NCI-H1092 (cell line): ENCODE measurements at places on chromosomes 7 and 10.

- no peak for DNase-seq
Measured at GRCh38 chr10:101972761-101973160, 83.2 kb downstream of the ARMH3 start.

- peak; percentile 20 for DNase-seq
Measured at GRCh38 chr10:35640474-35640873, 1.6 kb downstream of the FZD8 start.

GRCh38 chr10:118251791-118252190, 90.3 kb downstream of the FAM204A start:
- no peak for DNase-seq

GRCh38 chr10:49106451-49106850, 8.9 kb downstream of the VSTM4 start:
- DNase-seq, result no peak

- DNase-seq, result no peak
Measured at GRCh38 chr7:18076461-18076860, 48.8 kb upstream of the PRPS1L1 start.

DNA sequence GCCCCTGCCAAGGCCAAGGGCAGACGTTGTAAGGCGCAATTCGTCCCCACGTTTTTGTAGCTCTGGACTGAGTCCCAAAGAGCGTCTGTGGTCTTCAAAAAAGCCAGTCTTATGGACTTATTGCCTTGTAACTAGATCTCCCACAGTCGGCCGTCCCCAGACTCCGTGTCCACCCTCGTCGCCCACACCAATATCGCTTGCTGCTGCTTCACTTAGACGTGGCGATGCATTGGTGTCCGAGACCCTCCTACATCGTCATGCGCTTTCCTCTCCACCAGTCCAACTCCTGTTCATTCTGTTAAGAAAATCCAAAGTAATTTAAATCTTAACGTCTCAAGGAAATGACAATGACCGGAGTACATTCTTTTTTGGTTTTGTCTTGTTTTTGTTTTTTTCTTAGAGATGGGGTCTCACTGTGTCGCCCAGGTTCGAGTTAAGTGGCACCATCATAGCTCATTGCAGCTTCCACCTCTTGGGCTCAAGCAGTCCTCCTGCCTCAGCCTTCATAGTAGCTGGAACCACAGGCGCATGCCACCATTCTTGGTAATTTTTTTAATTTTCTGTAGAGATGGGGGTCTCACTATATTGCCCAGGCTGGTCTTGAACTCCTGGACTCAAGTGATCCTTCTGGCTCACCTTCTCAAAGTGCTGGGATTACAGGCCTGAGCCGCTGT, 851 bp downstream of the KIFBP start:
- DNase-seq, result no peak

DNA sequence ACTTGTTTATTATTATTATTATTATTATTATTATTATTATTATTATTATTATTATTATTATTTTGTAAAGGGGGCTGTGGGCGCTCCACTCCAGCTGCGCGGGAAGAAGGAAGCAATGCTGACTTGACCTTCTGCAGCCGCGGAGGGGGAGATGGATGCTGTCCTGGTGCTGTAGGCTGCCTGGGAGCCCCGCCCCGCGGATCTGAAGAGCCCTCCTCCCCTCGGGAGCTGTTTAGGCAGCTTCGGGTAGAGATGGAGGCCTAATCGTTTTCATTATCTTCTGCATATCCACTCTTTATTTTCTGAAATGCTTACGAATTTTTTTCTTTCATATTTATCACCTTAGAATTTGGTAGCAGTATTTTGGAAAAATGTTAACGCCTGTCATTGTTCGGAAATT, 101.2 kb upstream of the KLF6 start:
- no peak for DNase-seq

DNA sequence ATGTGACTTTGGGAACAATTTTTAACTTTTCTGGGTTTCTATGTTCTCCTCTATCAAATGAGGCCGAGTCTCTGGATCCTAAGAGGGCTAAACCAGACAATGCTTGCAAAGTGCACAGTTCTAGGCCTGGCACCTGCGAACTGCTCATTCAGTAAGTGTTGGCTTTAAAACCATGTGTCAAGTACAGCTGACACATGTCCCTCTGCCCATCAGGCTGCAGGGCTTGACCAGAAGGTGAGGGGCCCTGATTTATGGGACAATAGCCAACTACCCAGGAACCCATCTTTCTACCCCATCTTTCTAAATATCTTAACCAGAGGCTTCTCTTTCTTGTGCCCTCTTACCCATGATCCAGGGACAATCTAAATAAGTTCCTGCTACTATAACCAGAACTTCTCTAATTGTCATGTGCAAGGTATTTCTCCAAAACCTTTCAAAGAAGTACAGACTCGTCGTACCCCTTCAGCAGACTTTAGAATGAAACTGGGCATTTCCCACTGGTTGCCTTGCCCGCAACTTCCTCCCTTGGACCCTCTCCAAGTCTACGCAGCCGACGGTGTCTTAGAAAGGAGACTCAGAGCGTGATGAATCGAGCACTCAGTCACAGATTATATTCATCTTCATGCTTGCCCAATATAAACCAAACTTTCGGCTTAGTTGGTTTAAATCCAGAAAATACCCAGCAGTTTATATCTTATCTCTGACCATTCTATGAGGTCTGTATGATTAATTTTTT, 69.8 kb upstream of the STEAP1B start:
- DNase-seq, result no peak

DNA sequence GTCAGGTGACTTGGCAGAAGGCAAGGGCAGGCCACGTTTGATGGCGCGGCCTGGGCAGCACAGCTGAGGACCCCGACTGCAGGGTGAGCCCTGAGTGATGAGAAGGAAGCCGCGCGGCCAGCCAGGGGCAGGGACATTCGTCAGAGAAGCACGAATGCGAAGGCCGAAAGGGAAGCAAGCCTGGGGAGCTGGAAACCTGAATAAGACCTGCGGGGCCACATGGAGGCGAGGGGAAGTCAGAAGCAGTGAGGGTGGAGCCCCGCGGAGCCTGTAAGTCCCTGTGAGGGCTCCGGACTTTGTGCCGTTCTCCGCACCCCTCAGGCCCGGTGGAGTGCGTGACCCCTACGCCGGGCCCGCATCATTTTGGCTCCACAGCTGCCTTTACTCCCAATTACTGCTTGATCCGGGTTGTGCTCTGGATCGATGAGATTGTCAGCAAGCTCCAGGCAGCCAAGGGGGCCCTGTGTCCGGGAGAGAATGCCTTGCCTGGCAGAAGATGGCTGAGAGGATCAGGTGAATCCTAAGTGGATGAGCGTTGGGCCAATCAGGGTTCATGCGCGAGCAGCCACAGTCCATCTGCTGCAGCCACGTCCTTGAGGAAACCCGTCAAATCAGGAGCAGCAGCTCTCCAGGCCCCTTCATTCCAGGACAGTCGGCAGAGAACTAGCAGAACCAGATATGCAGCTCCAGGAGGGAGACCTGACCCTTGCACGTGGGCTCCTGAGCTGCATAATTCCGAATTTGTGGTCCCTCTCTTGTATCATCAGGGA, 293.3 kb upstream of the SHH start:
- no peak for DNase-seq

DNA sequence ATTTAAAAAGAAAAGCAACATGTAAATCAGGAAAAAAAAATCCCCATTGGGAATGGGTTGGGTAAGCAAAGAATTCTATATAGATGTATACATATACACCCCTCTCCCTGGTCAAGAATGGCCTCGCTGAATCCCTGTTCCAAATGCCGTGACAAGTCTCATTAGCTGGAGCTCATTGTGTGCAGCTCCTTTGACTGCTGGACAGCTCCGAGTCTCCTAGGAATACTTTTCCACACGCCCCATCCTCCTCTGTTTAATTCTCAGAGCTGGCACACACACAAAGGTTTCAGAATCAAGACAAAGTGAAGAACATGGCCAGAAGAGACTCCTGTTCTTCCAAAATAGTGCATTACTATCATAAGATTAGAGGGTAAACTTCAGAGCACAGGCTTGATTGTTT, 130.9 kb upstream of the MKLN1 start:
- no peak for DNase-seq

DNA sequence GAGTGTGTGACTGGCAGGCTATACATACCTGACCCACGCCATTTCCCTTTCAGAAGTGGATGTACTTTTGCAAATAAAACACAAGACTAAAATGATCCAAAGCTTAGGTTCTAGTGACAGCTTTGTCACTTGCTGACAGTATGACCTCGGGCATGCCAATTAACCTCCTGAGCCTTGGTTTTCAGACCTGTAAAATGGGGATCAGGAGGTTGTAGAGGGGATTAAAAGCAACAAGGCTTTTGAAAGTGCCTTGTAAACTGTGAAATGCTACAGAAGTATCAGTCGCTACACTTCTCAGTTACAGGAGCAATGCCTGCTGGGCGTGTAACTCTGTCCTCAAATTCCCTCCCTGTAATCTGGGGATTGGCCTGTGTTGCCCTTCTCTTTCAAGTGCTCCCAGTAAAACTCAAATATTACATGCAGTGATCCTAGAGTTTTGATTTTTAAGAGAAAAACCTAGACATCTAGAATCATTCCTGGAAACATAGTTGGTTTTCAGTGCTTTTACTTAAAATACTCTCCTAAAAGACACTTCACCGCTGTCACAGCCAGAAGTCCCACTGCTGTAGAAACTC, 8.8 kb upstream of the GRB10 start:
- no peak for DNase-seq

GRCh38 chr7:129147731-129148130, 3.2 kb downstream of the TSPAN33 start:
- no peak for DNase-seq

DNA sequence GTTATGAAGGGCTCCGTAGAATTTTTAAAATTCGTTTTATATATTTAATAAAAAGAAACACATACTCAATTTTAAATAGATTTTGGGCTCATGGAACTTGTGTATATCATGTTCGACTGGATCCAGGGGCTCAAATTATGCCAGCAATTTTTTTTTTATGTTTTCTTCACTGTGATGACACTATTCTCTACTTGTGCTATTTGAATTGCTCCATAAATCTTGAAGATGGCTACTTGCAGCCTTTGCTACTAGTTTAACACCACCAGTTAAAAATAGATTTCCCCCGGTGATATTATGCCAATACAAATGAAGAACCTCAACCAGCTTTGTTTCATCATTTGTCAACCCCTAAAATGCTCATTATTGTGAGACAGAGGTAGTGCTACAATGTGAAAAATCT, 933.2 kb downstream of the IPMK start:
- no peak for DNase-seq

- DNase-seq, result no peak
Measured at GRCh38 chr7:1986366-1987083, 246.2 kb downstream of the MAD1L1 start.

DNA sequence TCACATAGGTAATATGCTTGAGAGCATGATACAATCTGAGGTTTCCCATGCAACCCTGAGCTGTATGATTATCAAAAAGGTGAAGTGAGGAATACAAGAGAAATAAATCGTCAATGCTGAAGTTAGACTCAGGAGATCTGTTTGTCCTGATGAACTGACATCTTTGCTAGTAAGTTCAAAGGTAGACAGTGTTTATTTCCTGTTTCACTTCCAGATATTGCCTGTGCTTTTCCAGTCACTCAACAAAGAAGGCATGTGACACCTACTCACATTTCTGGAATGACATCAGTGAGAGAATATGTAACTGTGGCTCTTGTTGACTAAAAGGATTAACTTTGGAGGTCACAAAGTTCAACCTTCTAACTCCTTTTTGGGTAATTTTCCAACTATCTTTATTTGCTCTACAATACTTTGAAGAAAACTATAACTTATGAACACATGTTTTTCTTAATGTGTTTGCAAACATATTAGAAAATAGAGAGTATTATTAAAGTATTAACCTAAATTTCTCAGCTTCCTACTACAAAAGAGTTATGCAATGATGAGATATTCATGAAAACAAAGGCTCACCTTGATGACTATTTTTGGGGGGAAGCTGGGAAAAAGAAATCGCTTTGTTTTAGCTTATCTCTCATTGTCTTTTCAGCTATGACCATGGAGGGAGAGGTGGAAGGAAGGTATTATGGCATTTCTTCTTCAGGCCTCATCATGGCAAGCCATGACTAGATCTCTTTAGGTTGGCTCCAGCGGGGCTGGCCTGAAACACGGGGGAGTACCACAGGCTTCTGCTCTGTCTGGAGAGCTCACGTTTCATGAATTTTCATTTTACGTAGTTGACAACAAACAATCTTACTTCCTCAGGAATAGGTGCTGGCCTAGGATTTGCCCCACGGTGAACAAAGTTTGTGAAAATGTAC, 214.7 kb upstream of the SLC26A5 start:
- no peak for DNase-seq

- no peak for DNase-seq
Measured at GRCh38 chr7:27375958-27376357, 133.4 kb downstream of the EVX1 start.

- no peak for DNase-seq
Measured at GRCh38 chr10:3902054-3902808, 117.2 kb upstream of the KLF6 start.

DNA sequence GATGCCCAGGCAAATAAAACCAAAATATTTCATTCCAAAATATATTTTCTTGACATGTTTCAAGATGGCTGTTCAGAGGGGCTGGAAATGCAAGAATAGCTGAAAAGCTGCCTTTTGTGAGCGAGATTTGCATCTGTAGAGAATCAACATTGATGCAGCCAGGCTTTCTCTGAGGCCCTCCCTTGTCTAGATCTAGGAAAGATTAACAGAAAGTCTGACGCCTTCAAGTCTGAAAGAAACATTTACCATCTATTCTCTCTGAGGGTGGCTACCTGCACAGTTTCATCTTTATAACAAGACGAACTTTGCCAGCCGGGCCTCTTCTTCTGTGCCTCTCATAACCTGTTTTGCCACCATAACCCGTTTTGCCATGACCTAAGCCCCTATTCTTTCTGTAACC, 170.2 kb downstream of the AKR1D1 start:
- no peak for DNase-seq

DNA sequence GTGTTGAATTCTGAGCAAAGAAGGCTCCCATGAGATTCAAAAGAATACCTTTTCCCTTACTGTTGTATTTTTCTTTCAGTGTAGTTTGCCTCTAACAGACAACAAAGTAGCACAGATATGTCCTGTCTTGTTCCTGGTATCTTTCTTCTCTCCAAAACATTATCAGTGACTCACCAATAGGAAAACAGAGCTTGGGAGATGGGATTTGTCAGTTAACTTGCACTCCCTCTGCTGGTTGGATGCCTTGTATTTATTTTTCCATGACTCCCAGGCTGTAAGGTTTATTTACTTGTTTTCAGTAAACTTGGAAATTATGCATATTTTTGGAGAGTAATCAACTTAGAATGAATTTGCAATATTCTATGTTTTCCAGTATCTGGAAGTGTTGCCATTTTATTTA, 129.7 kb downstream of the SAMD9 start:
- DNase-seq, result no peak
